ENCODE measurements at places on chromosomes 5 and 9.

GRCh38 chr5:136066661-136067271 is 38.0 kb downstream of the TGFBI start:
- no peak for DNase-seq

DNA sequence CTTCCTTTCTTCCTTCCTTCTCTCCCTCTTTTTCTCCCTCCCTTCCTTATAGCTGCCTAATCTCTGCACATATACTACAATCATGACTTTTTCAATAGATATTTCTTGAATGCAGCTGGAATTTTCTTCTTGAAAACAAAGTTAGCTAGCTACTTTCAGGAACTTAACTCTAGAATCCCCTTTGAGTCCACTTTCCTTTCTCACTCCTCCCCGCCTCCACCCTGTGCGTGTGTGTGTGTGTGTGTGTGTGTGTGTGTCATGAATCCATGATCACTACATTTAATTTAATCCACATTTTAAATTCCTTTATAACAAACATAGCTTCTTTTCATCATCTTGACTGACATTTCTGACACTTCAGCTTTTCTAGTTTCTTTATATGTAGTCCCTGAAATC is 167.5 kb upstream of the KLF9 start:
- DNase-seq: no peak

DNA sequence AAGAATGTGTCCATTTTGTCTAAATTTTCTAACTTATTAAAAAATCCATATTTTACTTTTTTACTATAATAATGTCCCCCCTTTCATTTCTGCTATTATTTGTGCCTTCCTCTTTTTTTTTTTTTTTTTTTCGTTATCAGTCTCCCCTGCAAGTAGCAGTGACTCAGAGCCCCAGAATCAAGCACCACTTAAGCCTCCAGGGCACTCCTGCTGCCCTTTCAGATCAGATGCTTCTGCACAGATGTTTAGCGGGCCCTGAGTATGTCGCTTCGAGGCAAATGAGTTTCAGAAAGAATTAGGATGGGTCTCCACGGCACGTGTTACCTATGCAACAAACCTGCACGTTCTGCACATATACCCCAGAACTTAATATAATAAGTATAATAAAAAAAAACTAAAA is 11.7 kb downstream of the MED7 start:
- no peak for DNase-seq

DNA sequence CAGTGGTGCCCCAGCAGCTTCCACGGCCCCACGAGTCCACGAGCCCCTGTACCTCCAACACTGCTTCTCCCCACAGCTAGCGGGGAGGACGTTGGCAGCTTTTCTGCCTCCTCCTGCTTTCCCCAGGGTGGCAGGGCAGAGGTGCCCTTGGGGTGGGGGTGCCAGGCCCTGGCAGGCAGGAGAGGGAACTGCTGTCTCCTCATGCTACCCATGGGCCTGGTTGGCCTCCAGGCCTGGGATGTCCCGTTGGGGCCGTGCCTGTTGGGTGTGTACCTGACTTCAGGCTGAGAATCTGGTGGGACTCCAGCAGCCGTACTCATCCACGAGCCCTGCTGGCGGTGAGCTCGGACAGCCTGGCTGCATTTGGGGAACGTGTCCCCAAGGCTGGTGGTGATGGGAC is 27.3 kb downstream of the RXRA start:
- DNase-seq: no peak

GRCh38 chr9:84827216-84827765 is 157.8 kb downstream of the NTRK2 start:
- no peak for DNase-seq

- DNase-seq: no peak
These were observed 226.4 kb downstream of the GNA14 start for GRCh38 chr9:77421506-77422265.

DNA sequence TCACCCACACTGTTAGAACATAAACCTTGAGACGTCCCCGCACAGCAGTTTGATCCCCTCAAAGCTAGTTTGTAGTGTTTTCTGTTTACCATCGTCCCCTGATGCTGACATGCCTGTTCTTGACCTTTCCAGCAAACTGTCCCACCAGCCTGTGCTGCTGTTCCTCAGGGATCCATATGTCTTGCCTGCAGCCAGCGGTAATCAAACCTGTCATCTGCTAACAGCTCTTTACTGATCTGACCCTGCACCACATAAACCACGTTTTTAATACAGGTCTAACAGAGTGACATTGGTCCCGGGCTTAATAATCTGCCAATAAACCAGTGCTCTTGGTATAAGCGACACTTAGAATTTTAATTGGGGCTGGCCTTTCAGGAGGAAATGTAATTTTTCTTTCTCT is 34.7 kb downstream of the PPIC start:
- DNase-seq: no peak

GRCh38 chr9:117938086-117938485 is 233.9 kb downstream of the TLR4 start:
- DNase-seq: no peak

GRCh38 chr9:32965566-32965965 is 35.9 kb downstream of the APTX start:
- no peak for DNase-seq

GRCh38 chr9:110183208-110184145 is 24.5 kb downstream of the C9orf152 start:
- DNase-seq: peak; percentile 67

- DNase-seq: no peak
These were observed 117.7 kb downstream of the STARD4 start for GRCh38 chr5:111394586-111394985.

DNA sequence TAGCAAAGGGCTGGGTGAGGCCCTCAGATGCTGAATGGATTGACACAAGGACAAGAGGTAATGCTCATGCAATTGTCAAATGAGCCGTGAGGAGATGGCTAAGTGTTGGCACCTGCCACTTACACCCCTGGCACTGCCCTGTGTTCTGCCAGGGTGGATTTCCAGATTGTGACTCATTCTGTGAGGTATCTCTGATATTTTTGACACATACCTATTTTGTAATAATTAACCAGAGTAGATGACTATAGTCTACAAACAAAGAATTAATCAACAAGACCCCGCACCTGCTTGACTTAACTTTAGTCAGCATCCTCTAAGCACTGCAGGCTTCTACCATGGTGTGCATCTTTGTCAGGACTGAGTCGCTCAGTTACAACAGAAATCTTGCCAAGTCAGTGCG is 200.8 kb downstream of the DIRAS2 start:
- DNase-seq: no peak

- no peak for DNase-seq
These were observed 31.7 kb upstream of the NXNL2 start for GRCh38 chr9:88503081-88503844.

- DNase-seq: no peak
These were observed 35.2 kb downstream of the KCNMB1 start for GRCh38 chr5:170353961-170354360.

- DNase-seq: no peak
These were observed 8.4 kb upstream of the ZNF354C start for GRCh38 chr5:179051784-179052183.

DNA sequence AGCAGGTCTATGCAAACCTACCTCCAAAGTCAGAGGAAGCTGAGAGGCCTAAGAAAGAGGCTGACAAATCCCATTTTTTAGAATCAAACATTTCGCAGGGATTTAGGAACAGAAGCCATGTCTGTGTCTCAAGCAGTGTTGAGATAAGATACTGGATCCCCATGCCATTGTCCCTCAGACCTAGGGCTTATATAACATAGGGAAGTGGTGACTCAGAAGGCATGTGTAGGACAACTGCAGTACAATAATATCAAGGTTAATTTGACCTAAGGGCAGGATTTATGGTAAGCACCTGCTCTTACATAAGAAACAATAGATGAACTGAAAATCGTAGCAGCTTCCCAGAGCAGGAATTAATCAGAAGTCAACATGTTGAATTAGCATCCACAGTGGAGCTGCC is 459.4 kb downstream of the ANXA1 start:
- DNase-seq: no peak

DNA sequence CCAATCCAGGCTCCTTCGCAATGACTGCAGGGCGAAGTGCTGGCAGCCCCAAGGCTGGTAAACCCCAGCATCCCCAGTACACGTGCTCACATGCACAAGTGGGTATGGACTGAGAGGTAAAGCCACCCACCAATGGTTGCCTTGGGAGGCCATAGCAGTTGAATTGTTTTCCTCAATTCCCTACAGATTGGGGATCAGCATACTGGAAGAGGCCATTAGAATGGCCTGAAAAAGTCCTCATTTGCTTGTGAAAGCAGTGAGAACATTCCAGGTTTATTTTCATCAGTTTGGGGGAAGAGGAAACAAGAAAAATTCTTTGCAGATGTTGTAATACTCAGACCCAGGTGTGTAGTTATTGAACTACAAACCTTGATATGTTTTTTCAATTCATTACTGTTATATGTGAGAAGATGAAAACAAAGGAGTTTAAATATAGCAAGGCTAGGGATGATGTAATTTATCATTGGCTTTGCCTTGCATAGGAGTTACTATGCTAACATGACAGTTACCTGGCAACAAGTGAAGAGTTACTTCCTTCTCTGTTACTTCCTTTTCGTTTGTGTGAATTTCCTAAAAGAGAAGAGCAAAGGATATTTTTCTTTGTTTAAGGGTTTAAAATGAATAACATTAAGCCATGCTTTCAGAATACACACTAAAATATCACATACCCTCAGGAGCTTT is 36.4 kb downstream of the MTMR12 start:
- no peak for DNase-seq

GRCh38 chr5:18403941-18404438 is 769.7 kb downstream of the TAF11L14 start:
- no peak for DNase-seq

DNA sequence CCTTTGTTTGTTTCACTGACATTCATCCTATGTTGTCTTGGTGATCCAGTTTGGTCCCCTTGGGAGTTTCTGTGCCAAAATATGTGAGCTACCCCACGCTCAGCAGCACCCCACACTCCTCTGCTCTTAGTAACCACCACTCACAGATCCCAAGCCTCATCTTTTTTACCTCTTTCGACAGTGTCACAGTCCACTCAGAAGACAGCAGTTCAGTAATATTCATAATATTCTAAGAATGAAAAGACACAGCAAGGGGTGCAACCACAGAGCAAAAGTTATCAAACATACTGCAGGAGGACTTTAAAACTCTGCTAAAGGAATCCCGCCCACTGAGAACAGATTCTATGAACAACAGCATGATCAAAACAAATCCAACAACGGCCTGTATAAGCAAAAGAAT is 28.2 kb downstream of the RNF130 start:
- no peak for DNase-seq

GRCh38 chr5:92353107-92354030 is 970.3 kb upstream of the ARRDC3 start:
- DNase-seq: no peak

- DNase-seq: no peak
These were observed 368 bp upstream of the CCDC180 start for GRCh38 chr9:97307091-97307490.

- DNase-seq: no peak
These were observed 64.1 kb downstream of the SLC1A3 start for GRCh38 chr5:36670548-36670947.

- DNase-seq: no peak
These were observed 445.5 kb downstream of the GABRG2 start for GRCh38 chr5:162512935-162513565.

DNA sequence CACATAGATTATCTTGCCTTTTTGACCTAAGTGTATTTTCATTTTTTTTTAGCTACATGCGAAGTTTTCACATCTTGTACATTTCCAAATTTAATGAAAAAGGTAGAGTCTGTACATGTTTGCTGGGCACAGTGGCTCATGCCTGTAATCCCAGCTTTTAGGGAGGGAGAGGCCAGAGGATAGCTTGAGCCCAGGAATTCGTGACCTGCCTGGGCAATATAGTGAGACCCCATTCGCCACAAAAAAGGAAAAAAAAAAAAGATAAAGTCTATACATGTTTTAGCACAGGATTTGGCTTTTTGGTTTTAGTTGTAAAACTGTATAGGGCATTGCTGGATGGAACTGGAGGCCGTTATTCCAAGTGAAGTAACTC is 28.8 kb downstream of the RAI14 start:
- no peak for DNase-seq

- no peak for DNase-seq
These were observed 8.2 kb upstream of the PHYKPL start for GRCh38 chr5:178240766-178241165.

GRCh38 chr5:154756009-154756867 is 1.1 kb downstream of the LARP1 start:
- peak; percentile 16 for DNase-seq

DNA sequence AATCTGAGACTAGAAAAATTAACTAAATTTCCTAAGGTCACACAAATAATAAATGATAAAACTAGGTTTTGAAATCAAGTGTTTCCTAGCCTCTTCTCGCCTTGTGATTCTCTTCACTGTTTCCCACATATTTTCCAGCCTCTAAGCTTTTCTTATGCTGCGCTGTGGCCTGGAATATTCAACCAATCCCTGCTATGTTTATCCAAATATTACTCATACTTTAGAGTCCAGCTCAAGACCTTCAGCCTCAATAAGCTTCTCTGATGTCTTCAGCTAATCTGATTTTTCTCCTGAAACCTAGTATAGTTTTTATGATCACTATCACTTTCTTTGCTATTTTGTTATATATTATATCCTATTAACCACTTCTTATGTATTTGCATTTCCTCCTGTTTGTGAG is 303.1 kb upstream of the CDH6 start:
- no peak for DNase-seq

DNA sequence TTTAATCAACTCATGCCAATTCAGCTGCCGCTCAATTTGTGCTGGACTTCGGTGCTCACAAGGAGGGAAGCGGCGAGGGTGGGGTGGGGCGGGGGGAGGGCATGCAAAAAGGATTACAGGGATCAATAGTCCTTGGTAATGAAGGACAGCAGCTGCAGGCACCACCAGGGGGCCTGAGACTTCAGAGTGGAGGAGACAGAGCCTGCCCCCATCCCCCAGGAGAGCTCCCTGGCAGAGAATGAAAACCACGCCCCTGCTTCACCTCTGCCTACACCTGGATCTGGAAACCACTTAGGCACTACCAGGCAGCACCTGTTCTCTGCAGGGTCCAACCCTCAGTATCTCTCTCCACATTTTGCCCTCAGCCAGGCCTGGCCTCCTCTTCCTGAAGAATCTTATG is 155.6 kb downstream of the TRIM32 start:
- no peak for DNase-seq

DNA sequence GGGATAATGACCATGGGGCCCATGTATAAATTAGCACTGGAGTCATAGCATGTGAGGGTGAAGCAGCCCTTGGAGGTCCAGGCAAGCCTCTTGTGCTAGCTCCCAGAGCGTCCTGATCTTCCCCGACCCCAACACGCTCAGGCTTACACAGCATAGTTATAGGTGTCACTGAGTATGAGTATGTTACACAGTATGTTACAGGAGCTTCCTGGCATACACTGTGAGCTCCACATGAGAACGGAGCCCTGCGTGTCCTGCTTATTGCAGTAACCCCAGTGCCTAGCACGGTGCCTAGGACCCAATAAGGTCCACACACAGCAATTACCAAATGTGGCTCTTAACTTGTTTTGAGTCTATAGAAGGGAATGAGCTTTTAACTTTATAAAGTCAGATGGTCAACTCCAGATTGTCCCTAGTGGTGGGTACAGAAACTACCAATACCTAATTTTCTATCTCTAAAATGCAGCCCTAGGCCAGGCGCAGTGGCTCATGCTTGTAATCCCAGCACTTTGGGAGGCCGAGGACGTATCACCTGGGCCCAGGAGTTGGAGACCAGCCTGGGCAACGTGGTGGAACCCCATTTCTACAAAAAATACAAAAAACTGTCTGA is 64.1 kb downstream of the PLAC8L1 start:
- DNase-seq: no peak

All from T-helper 1 cell (primary cell).